Foreskin keratinocyte (primary cell): ENCODE measurements at places on chromosomes 12 and 14.

GRCh38 chr14:23335623-23336022 is 14.4 kb downstream of the PABPN1 start:
- DNase-seq: no peak

- no peak for DNase-seq
Measured at GRCh38 chr12:77001276-77001675, 64.1 kb downstream of the E2F7 start.

GRCh38 chr12:123659996-123660727 is 10.8 kb upstream of the TCTN2 start:
- peak; percentile 76 for DNase-seq

DNA sequence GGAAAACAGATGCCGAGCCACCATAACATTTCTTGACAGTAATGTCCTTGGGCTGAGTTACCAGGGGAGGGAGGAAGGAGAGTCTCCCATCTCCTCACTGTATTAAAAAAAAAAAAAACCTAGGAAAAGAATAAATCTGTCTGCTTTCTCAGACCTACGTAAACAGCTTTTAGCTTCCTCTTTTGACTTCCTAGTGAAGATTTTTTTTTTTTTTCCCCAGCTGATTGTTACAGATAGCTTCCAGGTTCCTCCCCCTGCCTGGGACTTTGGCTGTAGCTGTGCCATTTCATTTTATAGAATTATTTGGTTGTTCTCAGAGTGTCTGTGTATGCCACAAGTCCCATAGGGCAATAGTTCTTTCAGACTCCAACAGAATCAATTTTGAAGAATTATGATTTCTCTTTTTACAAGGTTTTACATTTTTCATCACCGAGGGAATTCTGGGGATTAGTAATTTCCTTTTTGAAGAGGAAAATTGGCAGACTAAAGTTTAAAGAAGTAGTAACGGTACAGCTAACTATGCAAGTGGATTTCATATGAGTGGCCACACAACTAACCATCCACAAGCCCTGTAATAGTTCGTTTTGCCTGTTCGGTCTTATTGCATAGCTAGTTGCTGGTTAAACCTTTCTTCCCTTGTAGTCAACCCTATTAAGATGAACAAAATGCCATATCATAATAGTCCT is 23.1 kb upstream of the GNS start:
- no peak for DNase-seq
